ENCODE measurements at places on chromosomes 11 and 22.
A peak's percentile ranks its signal among the peaks of the same experiment; 100 is the strongest.

- no peak for DNase-seq
Measured at GRCh38 chr11:81036168-81036870, 1595.5 kb upstream of the TENM4 start.

DNA sequence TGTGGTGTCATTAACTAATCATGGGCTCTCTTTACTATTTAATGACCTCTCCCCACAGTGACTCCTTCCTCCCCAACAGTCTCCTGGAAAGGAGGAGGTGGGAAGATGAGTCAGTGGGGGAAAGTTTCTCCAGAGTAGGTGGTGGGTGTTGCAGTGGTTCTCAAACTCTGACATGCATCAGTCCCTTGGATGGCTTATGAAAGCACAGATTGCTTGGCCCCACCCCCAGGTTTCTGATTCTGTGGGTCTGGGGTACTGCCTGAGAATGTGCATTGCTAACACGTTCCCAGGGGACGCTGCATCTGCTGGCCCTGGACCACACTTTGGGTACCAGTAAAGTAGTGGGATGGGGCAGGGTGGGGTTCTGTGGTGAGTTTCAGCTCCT is 9.8 kb downstream of the CD82 start:
- no peak for DNase-seq

DNA sequence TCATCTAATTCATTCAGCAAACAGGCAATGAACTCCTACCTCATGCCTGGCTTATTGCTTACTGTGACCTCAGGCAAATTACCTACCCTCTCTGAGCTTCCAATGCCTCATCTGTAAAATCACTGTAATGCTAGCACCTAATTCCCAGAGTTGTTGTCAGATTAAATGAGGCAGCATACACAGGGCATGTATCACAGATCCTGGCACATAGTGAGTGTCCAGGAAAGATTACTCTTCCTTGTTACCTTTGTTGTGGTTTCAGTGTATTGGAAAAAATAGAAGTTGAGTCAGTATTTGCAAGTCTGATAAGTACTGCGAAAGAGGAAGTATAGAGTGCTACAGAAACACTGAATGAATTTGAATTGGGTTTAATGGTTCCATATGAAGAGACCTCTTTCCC is 26.4 kb upstream of the LRRC55 start:
- DNase-seq: no peak

DNA sequence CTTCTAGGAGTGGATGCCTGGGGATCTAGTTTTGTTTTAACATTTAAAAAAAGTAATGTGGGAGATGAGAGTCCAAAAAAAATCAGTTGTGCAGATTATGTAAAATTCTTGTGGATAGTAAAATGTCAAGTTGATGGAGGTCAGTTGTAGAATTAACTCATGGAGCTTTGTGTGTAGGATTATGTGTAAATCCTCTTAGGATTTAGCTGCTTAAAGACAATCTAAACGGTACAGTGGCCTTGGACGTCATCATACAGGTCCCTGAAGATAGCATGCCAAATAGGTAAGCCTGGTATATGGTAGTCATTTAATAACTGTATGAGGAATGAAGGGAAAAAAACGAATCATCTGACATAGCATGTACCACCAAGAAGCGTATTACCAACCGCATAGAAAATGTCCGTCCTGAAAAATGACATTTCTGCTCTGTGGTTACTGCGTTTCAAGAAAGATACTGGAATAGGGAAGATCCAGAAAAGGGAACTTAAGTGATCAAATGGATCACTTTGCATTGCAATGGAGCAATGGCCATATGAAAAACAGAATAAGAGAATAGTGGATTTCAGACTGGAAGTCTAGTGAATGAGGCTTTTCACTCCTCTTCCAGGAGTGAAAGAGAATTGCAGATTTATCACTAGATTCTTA is 61.3 kb downstream of the BCL2L13 start:
- no peak for DNase-seq

GRCh38 chr22:44667276-44667675 is 34.7 kb upstream of the PRR5 start:
- no peak for DNase-seq

DNA sequence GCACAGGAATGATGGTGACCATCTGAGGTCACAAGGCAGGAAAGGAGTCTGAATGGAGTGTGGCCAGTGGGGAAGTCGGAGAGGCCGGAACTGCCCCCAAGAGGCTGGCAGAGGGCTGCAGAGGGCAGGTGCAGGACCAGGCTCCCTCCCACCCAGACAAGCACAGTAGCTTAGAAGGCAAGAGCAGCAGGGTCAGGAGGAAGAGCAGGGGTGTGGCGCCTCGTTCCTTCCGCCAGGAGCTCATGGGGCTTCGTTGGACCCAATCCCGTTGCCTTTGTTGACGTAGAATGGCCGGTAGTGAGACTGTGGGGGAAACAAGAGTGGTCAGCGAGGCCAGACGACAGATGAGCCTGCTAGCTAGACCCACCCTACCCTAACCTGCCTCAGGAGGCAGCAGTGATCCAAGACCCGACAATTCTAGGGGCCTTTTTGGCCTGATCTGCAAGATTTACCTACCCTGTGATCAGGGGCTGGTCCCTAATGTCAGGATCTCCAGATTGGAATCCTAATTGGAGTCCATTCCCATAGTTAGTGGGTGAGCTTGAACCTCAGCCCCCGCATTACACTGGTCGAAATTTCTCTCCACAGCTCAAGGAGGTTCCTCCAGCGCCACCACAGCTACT is 25.6 kb downstream of the TRIM29 start:
- no peak for DNase-seq

DNA sequence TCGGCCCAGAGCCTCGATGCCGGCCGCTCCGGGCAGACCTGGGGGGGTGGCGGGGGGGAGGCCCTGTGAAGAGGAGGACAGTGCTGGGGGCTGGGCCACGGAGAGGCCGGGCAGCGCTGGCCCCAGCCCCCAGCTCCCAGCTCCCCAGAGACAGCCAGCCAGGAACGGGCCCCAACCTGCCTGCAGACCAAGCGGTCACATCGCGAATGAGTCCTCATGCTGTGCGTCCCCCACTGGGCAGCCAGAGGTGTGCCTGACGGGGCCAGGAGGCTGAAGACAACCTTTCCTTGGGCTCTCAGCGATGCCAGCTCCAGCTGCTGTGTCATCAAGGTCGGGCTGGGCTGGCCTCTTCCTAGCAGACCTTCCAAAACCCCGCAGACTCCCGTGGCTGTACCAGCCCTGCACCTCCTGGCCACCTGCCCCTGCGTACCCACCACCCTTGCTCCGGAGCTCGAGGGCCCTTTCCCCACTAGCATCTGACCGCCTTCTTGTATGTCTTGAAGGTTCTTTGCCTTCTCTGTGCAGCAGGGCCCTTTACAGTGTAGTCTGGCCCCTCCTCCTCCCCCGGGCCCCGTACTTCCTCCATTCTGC is 88.4 kb downstream of the CDKN1C start:
- DNase-seq: peak; percentile 46

- no peak for DNase-seq
Measured at GRCh38 chr11:117070016-117070415, 28.2 kb downstream of the SIK3 start.

DNA sequence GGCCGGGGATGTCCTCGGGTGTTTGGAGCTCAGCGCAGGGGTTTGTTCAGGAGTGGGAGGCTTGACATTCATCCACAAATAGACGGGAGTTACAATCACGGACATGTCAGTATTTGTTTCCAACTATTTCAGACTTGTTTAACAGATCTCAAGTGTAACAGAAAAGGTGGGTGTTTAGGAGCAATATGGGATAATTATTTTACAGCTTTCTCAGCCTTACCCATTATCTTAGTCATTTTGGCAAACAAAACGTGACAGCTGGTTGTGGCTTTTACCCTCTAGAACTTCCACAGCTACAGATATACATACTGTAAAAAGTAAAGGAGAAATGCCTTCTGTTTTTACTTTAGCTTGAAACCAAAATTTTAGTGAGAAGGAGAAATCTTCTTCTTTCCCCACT is 178.7 kb upstream of the TMEM45B start:
- DNase-seq: no peak

DNA sequence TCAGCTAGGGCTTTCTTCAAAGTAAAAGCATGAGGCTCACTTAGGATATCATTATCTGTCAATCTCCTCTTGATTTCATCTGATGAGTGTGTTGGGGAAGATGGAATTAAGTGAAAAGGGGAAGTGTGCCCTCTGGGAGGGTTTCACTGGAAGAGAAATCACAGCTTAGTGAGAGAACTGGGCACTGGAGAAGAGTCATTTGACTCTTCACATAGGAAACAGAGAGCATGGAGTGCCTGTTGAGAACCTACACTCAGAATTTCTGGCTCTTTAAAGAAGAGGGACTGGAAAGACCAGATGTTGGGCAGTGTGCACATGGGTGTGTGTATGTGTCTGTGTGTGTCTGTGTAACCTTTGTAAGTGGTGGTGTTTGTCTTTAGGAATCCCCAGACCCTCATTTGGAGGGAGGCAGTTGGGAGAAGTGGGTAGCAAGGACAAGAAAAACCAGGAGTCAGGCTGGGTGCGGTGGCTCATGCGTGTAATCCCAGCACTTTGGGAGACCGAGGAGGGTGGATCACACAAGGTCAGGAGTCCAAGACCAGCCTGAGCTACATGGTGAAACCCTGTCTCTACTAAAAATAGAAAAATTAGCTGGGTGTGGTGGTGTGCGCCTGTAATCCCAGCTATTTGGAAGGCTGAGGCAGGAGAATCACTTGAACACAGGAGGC is 10.0 kb downstream of the STX3 start:
- DNase-seq: no peak

DNA sequence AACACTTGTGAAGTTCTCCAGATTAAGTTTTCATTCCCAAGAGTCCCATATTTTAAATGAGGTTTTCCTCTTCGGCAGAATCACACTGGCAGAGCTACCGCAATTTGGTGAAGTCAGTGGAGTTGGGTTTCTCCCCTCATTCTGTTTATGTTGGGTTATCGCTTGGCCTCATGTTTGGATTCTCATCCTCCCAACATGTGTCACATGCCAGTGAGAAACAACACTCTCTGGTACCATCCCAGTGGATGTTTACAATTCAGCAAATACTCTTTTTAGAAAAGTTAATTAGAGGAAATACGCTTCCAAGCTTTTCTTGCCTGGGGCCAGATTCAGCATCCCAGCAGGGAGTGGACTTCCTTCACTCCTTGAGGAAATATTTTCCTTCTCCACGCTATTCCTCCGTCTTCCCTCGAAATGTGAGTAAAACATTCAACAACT is 2.1 kb downstream of the PAMR1 start:
- DNase-seq: no peak

DNA sequence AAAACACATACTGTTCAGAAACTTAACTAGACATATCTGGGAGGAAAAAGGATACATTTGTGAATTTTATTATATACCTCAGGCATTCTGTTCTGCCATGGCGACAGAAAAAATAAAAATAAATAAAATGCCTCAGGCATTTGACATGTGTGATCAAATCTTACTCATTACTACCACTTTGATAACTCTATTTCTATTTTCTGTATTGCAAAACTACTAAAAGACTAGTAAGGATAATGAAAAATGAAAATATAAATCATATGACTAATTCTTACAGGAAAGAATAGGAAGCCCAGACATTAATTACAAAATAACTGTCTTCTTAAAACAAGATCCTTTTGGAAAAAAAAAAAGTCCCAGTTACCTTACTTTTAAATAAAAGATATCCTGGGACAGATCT is 5.3 kb downstream of the PICALM start:
- no peak for DNase-seq

- DNase-seq: peak; percentile 75
Measured at GRCh38 chr11:28343304-28344233, 235.4 kb downstream of the METTL15 start.

DNA sequence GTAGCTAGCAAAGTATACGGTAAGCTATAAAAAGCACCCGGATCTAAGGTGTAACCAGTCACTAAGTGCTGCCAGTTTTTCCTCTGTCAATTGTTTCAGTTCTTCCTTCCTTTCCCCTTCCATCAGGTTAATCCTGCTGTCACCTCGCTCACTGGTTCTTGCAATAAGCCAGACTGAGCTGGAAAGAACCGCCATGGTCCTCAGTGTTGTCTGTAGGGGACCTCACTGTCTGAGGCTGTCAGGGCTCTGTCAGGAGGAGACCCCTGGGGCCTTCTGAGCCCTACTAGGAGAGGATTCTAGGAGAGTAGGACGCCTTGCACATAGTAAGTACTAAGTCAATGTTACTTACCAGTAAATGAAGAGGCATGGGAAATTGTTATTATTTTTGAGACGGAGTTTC is 1.4 kb upstream of the TBC1D22A start:
- no peak for DNase-seq

DNA sequence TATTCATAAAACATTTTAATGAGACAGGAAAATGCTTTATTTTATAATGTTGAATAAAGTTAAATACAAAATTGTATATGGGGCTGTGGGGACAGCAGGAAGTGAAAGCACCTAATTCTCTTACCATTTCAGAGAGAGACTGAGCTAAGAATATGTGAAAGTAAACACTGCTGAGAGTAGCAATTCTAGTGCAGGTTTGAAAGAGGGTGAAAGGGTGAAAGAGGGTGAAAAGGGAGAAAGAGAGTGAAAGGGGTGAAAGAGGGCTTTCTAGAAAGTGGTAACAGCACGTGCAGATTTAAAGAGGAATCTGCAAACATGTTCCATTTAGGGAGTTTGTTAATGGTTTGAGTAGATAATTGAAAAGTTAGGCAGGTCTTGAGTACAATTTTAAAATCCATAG is 652.0 kb upstream of the CCDC90B start:
- DNase-seq: no peak

- DNase-seq: no peak
Measured at GRCh38 chr22:39264349-39265038, 19.7 kb upstream of the PDGFB start.

- DNase-seq: no peak
Measured at GRCh38 chr11:7512525-7513233, 1.1 kb upstream of the PPFIBP2 start.

DNA sequence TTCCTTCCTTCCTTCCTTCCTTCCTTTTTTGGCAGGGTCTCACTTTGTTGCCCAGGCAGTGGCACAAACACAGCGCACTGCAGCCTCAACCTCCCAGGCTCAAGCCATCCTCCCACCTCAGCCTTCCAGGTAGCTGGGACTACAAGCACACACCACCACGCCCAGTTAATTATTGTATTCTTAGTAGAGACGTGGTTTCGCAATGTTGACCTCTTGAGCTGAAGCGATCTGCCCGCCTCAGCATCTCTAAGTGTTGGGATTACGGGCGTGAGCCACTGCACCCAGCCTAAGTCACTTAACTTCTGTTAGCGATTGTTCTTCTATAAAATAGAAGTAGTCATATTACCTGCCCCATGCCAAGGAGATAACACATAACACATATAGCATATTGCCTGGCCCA is 2.8 kb upstream of the SYTL2 start:
- DNase-seq: no peak

- no peak for DNase-seq
Measured at GRCh38 chr11:1503708-1504104, 17.1 kb upstream of the MOB2 start.

DNA sequence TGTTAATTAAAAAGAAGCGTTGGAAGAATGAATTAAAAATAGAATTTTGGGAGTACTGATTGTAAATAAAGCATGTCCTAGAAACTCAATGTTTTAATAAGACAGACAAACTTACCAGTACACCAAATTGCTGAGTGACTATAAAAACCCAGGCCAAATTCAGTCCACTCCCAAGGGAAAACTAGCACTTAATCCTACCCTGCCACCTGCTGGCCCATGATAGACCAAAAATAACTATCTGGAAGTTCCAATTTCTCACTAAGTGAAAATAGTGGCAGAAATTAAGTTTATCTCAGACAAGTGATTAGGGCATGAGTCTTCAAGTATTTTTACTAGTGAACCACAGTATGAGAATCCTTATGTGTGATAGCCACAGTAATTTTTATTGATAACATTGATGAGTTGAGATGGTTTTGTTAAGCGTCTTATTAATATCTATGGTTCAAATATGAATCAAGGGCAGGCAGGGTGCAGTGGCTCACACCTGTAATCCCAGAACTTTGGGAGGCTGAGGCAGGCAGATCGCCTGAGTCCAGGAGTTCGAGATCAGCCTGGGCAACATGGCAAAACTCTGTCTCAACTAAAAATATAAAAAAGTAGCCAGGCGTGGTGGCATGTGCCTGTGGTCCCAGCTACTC is 9.8 kb upstream of the DDX10 start:
- peak; percentile 62 for DNase-seq
